ENCODE measurements at places on chromosomes 1 and 21. TPM values are rescaled to one million over a fixed set of nuclear protein-coding genes. Genes with fewer than 3 reads are reported as not detected.

DNA sequence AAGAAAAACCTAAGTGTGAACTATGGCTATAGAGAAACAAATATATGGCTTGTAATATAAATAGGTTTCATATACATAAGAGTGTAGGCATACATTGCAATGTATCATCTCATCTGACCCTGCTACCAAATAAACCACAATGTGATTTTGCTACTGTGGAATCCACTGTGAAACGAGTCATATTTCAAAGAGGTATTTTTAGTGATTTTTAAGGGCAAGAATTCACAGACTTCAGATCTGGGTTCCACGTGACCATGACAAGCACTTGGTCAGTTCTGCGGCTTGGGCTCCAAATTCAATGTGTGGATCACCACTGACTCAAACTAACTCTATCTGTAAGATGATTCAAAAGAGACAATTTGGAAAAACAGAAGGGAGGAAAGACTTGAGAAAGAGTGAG, 147.0 kb upstream of the ERG start:
- no peak for DNase-seq

DNA sequence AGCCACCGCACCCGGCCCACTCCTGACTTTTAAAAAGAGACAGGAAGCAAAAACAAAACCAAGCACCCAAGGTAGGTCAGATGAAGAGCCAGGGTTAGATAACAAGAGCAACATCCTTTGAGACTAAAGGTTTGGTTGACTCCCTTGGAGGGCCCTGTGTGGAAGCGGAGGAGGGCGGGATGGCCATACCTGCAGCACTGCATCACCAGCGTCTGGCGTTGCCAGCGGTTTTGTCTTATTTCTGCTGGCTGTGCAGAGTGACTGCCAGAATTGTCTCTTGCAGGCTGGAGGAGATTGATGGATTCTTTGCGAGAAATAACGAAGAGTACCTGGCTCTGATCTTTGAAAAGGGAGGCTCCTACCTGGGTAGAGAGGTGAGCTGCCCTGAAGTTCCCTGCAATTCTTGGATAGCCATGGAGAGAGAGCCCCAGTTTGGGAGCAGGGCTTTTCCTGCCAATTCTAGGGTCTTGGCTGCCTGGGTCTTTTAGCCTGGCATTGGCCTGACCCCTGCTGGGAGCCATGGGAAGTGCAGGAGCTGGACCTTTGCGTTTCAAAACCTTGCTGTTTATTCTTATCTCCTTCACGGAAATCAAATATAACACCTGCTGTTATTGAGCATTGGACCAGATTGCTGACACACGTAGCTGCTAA, 24.0 kb downstream of the QSOX1 start:
- DNase-seq: no peak

DNA sequence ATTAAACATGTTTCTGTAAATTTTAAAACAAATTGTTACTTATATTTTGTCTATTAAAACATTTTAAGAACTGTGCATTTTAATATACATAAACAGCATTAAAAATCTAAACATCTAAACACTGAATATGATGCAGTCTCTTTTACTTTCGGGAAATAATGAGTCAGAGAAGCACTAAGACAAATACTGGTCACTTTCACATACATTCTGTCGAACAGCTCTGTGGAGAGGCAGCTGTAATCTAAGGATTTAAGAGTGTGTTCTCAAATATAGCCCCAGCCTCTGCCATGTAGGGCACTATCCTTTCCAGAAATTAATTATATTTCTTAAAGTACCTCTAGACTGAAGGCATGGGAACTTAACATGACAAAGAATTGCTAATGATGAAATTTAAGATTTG, 89.6 kb upstream of the PTGFR start:
- DNase-seq: no peak

GRCh38 chr1:43711049-43711448, 3.7 kb downstream of the ST3GAL3 start:
- DNase-seq: no peak

- DNase-seq: no peak
Observed at GRCh38 chr1:118246646-118247045, 61.6 kb upstream of the SPAG17 start.

DNA sequence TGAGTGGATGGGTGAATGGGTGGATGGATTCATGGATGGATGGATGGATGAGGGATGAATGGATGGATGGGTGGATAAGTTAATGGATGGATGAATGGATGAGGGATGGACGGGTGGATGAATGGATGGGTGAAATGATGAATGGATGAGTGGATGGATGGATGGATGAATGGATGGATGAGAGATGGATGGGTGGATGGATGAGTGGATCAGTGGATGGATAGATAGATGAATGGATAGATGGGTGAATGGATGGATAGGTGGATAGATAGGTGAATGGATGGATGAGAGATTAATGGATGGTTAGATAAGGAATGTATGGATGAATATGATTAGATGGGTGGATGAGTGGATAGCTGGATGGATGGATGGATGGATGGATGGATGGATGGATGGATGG, 313.5 kb downstream of the NPHP4 start:
- DNase-seq: no peak

GRCh38 chr1:40853113-40853884, 8.9 kb downstream of the CITED4 start:
- no peak for DNase-seq

The THRAP3 gene
- total RNA-seq: 78.7 TPM

DNA sequence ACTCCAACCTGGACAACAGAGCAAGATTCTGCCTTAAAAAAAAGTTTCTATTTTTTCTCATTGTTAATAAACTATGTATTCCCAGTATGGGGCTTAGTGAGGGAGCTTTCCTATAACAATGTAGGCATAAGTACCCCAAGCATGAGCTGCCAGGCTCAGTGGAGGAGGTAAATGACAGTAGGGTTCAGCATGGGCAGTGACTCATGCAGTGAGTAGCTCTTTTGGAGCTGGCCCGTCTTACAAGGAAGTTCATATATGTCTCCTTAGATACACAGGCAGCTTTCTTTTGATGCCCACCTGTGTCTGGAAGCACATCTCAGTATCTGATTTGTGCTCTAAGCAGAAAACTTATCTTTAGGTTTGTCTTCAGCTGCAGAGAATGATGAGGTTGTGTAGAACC, 57.9 kb downstream of the ZNF678 start:
- no peak for DNase-seq

DNA sequence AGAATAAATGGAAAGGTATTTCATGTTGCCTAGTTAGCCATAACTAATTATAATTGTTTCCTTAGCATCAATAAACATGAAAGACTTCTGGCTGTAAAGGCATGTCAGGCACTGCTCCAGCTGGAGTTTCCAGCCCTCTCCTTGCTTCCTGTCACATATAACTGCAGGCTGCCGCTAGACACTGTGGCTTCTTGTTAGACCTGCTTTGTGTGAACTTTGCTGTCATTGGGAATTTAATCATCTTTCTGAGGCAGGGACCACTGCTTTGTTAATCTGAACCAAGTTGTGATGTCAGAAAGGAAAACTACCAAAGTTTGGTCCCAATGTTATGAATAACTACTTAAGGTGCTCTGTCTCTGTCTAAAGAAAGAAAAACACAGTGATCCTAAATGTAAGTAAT, 90.3 kb upstream of the DUSP10 start:
- no peak for DNase-seq

GRCh38 chr21:26168371-26168770, 2.2 kb downstream of the APP start:
- no peak for DNase-seq

The GBP6 gene
- total RNA-seq: not detected

DNA sequence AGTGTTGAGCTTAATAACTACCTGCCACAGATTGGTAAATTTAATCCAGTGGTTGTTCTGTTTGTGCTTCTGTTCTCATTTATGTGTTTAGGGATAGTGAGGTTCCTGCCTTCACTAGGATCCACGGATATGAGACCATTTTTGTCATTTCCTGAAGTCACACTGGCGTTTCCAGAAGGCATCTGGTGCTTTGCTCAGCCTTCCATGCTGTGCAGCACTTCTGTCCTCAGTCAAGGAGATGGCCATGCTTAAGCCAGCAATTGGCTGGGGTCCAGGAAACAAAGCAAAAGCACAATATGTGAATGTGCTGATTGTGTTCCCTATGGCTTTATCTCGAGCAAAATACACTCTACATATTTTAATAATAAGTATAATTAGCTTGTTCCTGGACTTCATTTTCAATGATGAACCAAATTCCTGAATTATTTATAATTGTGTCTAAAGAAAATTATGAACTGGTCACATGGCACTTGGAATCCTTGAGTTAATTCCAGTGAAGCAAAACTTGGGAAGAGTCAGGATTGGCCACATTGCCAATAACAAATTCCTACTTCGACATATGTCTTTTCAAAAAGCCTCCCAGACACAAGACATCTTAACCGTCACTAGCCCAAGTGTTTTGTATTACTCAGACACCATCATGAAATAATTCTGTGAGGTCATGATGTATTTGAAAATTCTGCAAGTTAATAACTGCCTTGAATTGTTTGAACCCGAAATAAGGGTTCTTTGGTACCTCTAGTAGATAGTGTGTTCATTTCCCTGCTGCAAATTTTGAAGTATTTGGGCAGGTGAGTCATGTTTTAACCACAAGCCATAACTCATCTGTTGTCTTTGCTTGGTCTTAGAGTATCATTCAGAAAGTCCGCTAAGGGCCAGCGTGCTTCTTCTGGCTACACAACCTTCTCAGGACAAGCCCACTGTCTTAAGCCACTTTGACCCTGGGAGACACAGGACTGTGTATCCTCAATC, 412.4 kb downstream of the DISC1 start:
- DNase-seq: no peak

DNA sequence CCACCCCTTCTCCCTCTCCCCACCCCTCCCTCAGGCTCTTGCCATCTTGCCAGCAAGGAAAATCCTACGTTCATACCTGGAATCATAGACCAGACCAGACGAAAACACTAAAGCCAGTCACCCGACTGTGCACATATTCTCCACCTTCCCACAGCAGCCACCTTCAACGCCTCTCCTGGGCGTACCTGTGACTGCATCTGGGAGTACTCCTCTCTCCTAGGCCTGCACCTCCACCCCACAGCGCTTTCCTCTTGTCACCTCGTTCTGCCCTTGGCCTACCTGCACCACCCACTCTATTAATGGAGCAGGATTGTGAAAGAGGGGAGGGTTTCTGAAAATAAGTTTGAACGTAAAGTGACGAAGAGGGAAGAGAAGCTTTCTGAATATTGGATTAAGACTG, 17.8 kb downstream of the PAPPA2 start:
- DNase-seq: no peak

GRCh38 chr1:185813401-185813979, 79.3 kb downstream of the HMCN1 start:
- peak; percentile 16 for DNase-seq

DNA sequence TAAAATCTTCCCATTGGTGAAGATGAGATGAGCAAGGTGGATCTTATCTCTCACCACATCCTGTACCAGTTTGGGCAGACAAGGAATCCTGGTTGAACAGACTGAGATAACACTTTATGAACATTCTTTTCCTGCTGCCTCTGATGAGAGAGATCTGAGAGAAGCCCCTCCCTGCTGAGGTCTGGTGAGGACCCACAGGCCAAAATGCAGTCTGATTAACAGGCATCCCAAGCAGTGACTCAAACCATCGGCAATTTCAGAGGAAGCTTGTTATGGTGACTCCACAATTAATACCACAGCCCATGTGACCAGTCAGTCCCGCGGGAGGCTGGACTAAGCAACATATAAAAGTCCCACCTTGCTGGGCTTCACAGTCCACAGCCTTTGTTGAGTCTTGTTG, at the start of gene PRR9:
Gene PRR9, plus strand, starts transcription at position 373 of the 400 bp plus-strand sequence. CDS start 561 bp downstream, outside the sequence.
- DNase-seq: no peak

DNA sequence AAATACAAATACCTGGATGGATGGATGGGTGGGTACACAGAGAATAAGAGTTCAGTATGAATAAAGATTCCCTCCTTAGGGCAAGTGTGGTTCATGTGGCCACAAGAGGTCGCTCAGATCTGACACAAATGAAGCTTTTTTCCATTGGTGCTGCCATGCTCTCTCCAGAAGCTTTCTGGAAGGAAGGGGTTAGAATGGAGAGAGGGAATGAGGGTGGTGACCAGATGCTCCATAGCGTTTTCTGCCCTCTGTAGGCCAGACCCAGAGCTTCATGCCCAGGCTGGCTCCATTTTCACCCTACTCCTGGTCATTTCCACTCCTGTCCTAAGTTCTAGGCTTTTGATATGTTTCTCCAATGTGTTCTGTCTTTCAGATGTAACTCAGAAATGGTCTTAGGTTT, 3.3 kb upstream of the FCRL6 start:
- peak; percentile 61 for DNase-seq

GRCh38 chr1:197320991-197321531, 53.0 kb downstream of the CRB1 start:
- no peak for DNase-seq

The ZNF683 gene
- not detected for total RNA-seq

GRCh38 chr1:110266834-110267233, 56.7 kb downstream of the KCNC4 start:
- DNase-seq: no peak

The SAMSN1 gene
- total RNA-seq: 4.2 TPM

The ABCG1 gene
- total RNA-seq: 17.0 TPM

The RGS8 gene
- not detected for total RNA-seq

The NUDT17 gene
- 1.3 TPM for total RNA-seq

GRCh38 chr1:68024635-68025338, 25.6 kb downstream of the DIRAS3 start:
- no peak for DNase-seq

DNA sequence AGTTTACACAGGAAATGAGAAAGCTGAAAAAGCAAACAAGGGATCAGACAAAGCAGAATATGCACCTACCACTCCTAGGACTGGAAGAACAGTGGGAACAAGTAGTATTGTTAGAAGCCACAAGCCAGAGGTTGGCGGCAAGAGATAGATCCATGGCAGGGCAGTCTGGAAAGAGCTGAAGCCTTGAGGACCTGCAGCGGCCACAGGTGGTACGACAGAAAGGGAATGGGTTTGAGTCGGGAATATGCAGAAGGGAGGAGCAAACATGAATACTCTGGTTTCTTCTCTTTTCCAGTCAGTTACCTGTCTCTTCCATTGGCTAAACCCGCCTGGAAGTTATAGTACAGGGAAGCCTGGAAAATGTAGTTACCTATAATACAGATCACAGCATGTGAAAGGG, 3.9 kb upstream of the PCNX2 start:
- no peak for DNase-seq

DNA sequence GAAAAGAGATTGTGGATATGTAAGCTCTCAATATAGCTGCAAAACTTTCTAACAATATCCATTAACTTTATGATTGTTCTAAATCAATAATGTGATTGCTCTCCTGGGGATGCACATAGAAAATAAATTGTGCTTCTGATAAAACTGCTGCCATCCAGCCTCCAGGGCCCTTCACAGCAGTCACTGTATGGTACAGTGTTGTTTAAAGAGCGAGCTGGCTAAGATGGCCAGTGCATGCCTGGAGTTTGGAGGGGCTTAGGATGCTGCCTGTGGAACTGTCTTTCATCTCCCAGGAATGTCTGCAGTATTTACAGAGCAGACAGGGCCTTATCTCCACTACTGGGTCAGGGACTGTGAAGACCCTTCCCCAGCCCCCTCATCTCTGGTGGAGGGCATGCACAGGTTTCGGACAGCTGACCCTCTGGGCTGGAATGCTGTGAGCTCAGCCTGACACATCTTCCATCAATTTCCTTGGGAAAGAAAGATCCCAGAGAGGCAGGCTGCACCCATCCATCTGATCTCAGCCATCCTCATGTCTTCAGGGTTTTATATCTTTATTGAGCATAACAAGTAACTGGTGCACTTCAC, 137.0 kb downstream of the PLPP3 start:
- no peak for DNase-seq

- no peak for DNase-seq
Observed at GRCh38 chr1:118821801-118822200, 166.3 kb downstream of the TBX15 start.
